T-cell (primary cell): ENCODE measurements at places on chromosomes 6 and 20. TPM values are rescaled to one million over a fixed set of nuclear protein-coding genes. Genes with fewer than 3 reads are reported as not detected.
A peak's percentile ranks its signal among the peaks of the same experiment; 100 is the strongest.

NOTCH4 gene
- 0.89 TPM for total RNA-seq

GRCh38 chr6:124994648-124995047 is 32.4 kb downstream of the RNF217 start:
- DNase-seq = no peak

DZANK1 gene
- 2.3 TPM for total RNA-seq

ZSCAN23 gene
- total RNA-seq = 3.5 TPM

DNA sequence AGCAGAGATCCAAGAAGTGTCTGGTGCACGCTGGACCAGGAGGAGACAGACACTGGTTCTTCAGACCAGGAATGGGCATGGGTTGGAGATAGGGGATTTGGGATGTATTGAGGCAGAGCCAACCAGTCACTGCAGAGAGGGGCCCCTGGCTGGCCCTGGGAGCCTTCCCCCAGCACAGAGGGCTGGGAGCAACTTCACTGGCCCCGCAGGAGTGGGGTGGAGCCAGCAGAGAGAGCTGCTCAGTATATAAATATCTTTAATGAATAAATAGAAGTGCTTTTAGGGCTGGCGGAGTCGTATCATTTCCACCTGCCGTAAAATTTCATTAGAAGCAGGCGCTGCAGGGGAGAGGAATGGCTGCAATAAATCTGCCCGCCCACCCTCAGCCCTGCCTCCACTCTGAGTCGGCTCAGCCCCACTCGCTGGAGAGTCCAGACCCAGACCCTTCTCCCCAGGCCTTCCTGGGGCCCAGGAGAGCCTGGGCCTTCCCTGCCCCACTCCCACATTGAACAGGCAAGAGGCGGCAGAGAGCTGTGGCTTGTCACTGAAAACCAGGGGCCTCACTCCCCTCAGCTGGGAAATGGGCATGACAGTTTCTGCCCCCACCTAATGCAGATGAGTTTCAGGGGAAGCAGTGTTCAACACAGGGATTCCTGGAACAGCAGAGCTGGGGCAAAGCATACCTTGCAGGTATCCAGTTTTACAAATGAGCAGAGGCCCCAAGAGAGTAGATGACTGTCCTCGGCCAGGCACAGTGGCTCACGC is 23.9 kb upstream of the VSTM2L start:
- no peak for DNase-seq

DNA sequence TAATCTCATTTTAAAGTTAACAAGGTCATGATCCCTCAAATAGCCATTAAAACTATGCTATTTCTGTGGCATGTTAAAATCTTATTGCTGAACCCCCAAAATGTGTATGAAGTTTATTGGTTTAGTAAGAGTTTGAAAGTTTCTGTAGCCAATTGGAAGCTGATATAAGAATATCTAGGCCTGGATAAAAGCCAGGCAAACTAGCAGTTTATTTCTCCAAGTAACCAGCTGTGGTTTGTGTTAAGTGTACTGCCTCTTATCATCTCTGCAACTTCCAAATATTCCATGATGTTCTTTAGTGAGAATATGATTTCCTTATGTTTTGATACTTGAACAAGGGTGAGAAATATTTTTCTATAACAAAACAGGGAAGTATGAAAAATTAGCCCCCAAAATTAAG is 76.7 kb downstream of the PRSS35 start:
- no peak for DNase-seq

LTB gene
- 576 TPM for total RNA-seq

CSNK2B gene
- total RNA-seq = 118 TPM

SLC22A23 gene
- total RNA-seq = 14.8 TPM

DNA sequence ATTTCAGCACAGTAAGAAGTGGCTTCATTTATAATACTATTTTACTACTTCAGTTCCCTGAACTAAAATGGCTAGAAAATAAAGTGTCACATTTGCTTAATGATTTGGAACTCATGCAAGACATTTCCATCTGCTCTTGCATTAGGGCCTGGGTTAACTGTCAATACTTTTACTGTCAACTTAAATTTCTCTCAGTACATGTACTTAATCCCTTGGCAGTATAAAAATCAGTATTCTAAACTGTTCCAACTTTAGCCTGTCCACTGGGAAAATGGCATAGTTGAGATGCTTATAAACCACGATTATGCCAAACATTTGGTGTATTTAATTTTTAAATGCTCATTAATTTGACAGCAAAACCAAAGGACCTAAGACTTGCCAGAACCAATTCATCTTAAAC is 154.5 kb downstream of the ASCC3 start:
- no peak for DNase-seq

FOXS1 gene
- total RNA-seq = not detected

- no peak for DNase-seq
Observed at GRCh38 chr20:17863577-17864292, 104.9 kb downstream of the SNX5 start.

GRCh38 chr20:7828437-7828836 is 111.8 kb downstream of the HAO1 start:
- no peak for DNase-seq

RSPH4A gene
- total RNA-seq = 0.41 TPM

EYS gene
- total RNA-seq = not detected

GRCh38 chr6:52435345-52435744 is 15.2 kb downstream of the EFHC1 start:
- no peak for DNase-seq

- DNase-seq = peak; percentile 53
Observed at GRCh38 chr6:167706313-167707109, 120.2 kb upstream of the AFDN start.

SEMG1 gene
- total RNA-seq = not detected

TIAM2 gene
- 6.8 TPM for total RNA-seq

DNA sequence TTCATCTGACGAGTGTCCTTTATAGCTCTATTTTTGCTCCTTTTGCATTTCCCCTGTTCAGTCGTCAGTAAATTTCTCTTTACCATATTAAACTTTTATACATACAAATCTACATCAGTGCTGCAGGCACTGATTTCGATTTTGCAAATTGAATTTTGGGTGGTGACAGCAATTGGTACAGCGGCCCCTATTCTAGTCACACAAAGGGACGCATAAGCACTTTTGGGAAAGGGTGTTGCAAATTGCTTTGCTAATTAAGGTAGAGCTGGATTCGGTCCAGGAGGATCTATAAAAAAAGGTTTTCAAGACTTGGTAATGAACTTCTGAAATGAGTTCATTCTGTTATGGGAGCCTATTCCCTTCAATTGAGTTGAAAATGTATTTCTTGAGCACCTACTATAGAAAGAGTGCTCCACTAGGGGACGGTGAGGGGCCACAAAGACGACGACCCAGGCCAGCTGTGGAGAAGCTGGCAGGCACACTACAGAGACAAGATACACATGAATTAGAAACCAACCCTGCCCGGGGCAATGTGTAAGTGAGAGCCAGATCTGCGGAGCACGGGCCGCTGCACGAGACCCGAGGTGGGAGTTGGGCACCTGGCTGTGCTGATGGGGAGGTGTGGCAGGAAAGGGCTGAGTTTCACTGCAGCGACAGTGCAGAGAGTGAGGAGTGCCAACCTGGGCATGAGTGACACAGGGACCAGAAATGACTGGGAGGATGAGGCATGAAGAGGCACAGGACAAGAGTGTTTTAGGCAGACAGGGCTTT is 5.4 kb downstream of the UQCC2 start:
- no peak for DNase-seq

OR12D3 gene
- not detected for total RNA-seq

- DNase-seq = no peak
Observed at GRCh38 chr6:20061952-20062351, 150.3 kb downstream of the MBOAT1 start.

SLC44A4 gene
- not detected for total RNA-seq

DNA sequence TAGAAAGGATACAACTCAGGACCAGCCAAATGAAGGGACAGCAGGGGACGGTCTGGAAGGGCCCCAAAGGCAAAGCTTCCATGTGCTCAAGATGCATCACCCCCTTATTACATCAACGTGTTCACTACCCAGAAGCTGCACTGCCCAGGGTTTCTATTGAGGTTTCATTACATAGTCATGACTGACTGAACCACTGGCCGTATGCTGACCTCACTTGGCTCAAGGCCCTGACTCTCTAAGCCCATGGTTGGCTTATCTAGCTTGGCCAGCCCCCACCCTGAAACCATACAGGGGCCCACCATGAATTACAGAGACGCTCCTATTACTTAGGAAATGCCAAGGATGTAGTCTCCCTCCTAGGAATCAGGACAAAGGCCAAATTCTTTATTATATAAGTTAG is 179.4 kb downstream of the FOXC1 start:
- no peak for DNase-seq

CNBD2 gene
- 13.8 TPM for total RNA-seq

DNA sequence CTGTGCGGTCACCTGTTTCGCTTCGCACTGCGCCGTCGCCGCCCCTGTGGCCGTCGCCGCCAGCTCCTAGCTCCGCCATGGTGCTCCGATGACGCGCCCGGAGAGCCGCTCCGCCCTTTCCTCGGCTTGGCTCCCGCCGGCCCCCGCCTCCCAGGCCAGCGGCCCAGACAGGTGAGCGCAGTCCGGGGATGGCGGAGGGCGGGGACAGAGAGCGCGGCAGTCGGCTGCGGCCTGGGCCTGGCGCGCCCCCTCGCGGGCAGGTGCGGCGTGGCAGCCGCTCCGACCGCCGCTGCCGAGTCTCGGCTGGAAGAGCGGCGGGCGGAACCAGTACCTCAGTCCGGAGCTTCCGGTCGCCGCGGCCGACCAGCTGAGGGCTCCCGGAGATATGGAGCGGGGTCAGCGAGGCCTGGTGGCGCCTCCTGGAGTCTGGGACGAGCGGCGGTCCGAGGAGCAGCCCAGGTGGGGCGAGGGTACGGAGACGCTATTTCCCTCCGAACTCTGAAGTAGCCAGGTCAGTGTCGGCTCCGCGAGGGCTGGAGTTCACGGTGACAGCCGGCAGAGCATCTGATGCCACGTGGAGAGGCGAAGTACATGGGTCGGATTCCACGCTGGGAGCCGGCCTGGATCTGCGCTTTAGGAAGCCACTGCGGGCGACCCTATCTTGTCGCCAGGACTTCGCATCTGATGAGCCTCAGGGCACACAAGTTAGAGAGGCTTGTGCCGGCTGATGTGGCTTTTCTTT is at the start of gene MAP7:
MAP7 (minus strand) TSS at position 93 of the 742 bp plus-strand sequence; CDS start at position 79, 14 bp downstream.
- peak; percentile 42 for DNase-seq

DNA sequence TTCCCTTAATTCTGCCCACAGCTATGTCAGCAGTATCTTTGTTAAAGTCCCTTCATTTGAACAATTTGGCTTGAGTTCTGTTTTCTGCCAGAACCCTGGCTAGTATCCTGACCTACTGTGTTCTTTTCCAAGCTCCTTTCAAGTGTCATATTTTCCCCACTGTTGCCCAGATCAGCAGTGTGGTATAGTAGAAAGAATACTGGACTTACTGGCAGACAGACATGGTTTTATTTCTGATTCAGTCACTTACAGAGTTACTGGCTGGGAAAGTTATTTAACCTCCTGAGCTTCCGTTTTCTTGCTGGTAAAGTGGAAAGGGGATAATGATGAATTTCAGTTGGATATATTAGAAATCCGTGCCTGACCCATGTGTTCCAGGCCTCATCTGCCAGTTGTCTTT is 39.8 kb upstream of the RAB23 start:
- no peak for DNase-seq

DNA sequence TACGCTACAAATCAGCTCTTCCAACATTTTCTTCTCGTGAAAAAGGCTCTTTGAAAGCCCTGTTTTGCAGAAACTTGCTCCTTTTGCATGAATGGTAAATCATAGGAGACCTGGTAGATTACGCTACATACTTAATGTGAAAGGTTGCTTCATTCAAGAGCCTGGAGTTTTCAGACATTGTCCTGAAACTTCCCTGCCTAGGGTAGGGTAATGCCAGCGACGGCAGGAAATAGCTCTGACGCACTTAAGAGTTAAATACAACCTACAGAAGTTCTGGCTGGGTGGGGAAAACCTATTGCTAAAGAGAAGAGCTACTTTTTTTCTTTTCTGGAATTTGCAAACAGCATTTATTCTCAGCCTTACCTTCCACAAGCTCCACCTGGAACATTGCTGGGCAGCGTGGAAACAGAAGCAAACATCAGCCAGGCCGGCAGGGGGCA is 144.5 kb downstream of the LPA start:
- DNase-seq = peak; percentile 54

EYA2 gene
- not detected for total RNA-seq

SYNGAP1 gene
- total RNA-seq = 55.4 TPM

- no peak for DNase-seq
Observed at GRCh38 chr20:45828589-45828988, 1.5 kb upstream of the TNNC2 start.

DNA sequence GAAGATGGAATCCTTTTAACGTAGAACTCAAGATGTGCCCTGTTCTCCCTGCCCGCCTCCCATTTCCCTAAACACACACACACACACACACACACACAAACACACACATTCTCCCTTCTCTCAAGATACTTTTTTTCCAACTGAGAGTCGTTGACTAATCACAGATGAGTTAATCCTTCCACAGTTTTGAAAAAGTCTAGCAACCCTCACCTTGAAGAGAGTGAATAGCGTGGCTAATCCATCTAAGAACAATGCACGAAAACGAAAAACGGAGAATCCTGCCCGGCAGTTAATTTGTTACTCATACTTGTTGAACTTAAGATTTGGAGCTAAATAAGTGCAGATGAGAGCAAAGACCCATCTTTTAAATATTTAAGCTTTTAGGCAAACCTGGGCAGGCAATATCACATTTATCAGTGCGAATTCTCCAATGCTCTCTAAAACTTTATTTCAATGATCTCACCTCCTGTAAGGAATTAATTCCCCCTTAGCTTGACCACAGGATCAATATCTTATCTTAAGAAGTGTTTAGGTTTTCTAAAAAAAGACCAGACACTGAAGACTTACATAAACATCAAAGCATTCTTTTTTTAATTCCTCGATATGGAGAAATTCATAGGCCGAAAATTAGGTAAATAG is 1.1 kb downstream of the AGPAT4 start:
- DNase-seq = no peak

- DNase-seq = no peak
Observed at GRCh38 chr6:139708337-139709199, 334.1 kb upstream of the CITED2 start.

GRCh38 chr6:69863766-69864165 is 2.6 kb upstream of the COL19A1 start:
- DNase-seq = no peak

DNA sequence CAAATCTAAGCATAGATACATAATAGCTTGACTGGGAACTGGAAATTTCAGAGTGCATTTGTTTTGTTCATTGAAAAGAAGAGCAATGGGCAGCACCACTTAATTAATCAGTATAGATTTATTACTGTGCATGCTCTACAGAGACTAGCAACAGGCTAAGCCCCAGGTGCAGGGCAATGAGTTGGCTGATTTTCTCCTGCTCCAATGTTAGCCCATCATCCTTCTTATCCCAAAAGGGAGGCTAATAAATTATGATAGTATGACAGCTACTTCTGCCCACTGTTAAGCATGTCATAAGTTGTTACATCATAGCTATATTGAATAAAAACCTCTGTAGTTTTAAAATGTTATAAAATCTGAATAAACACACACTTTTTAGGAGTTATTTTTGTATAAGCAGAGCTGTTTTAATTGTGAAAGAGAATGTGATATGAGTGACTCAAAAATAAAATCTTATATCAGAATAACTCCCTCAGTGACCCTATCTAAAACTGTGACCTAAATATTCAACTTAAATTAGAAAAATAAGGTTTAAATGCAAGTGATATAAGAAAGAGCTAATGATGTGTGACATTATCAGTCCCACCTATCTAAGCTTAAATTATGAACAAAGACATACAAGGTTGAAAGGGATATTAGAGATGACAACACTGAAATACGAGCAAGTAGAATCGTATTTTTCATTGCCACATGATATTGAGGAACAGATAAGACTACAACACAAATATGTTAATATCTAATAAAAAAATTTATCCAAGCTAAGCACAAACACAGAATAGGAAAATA is 967.3 kb upstream of the ADGRB3 start:
- no peak for DNase-seq

IL17F gene
- total RNA-seq = not detected
